T-helper 17 cell (primary cell): ENCODE measurements at places on chromosomes 4 and X.

DNA sequence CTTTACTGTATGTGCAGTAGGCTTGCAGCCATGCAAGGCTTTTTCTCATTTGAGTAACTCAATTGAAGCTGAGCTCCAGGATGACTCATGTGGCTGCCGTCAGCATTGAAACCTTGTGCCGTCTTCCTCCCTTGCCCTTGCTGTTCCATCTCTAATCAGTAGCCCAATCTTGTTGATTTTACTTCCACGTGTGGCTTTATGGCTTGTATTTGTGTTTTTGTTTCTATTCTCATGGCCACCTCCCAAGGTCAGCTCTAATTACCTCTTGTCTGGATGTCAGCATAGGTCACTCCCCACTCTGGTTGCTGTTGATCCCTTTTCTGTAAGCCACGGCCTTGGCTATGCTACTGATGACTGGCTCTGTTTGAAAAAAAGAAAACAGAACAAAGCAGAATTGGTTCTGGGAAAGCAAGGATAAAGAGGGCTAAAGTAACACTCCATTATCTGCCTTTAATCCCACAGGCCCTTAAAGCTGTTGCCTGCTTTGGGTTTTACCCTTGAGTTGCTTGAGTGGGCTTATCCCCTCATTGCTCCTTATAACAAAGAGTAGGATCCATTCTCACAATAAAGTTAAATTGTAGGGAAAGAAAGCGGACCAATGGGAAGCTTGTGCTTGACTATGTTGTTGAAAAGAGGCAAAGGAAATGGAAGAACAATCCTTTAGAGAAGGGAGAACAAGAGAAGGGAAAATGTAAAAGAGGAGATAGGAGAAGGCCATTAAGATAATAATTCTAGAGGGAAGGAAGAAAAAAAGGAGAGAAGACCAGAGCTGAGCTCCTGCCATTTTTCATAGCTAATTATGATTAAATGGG lies 173.9 kb upstream of the PGRMC2 start:
- no peak for DNase-seq

GRCh38 chr4:2927696-2928075 lies 35.5 kb downstream of the NOP14 start:
- DNase-seq, result no peak

- DNase-seq, result no peak
Observed at GRCh38 chr4:183291070-183291469, 29.0 kb downstream of the CLDN22 start.

DNA sequence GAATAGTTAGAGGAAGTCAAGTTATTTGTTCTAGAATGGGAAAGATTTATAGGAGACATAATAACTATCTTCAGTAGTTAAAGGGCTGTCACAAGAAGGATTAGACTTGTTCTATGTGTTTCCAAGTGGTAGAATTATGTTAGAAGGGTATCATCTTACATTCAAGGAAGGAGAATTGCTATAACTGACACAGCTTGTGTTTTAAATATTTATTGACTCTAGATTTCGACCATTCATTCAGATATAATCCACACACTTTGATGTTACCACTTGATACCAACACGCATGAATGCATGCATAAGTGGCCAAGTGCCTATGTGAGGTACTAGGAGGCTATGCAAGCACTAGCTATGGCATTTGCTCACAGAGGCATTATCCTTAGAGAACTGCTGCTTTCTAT lies 122.7 kb downstream of the CCNB3 start:
- no peak for DNase-seq

- DNase-seq, result no peak
Observed at GRCh38 chr4:152590179-152591031, 54.5 kb upstream of the FBXW7 start.

- DNase-seq, result no peak
Observed at GRCh38 chr4:150087006-150087405, 8.8 kb downstream of the DCLK2 start.

DNA sequence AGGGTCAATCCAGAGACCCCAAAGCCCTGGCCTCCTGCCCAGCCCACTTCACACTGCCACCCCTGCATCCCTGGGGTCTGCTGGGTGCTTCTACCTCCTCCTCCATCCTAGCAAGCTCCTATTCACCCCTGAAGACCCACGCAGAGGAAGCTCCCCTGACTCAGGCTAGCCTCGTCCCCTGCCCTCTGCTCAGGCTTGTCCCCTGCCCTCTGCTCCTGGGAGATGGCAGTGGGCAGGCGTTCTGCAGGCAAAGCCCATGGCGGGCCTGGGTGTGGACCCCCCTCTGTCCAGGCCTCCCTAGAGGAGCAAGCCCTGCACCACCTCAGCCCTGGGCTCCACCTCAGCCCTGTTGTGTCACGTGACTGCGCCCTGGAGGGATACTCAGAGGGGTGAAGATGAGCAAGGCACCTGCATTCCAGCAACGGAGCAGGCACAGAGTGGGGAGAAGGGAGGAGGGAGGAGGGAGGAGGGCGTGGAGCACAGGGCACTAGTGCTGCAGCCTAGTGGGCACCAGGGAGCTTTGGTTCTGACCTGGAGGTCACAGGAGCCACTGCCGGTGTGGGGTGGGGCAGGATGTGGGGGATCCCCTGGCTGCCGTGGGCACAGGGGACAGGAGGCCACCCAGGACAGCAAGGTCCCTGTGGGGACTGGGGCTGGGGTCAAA lies 27.6 kb upstream of the FGFR3 start:
- no peak for DNase-seq

DNA sequence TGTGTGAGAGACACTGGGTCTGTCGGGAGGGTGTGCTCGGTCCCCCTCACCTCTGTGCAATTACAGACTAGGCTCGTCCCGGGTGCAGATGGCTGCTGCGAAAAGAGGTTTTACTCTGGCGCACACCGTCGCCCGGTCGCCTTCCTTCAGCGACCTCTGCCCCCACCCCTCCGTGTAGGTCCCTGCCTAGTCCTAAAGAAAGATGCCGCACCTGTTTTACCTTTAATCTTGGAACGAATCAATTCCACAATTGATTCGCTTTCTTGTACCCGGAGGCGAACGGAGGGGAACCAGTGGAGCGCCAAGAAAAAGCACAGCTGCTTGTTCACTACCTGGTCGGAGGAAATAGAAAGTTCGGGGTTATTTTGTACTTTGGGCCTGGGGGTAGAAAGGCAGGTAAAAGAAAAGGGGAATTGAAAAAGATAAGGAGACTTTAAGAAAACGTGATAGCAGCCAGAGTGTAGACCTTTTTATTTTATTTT lies 1.2 kb downstream of the NPNT start:
- DNase-seq, result no peak

DNA sequence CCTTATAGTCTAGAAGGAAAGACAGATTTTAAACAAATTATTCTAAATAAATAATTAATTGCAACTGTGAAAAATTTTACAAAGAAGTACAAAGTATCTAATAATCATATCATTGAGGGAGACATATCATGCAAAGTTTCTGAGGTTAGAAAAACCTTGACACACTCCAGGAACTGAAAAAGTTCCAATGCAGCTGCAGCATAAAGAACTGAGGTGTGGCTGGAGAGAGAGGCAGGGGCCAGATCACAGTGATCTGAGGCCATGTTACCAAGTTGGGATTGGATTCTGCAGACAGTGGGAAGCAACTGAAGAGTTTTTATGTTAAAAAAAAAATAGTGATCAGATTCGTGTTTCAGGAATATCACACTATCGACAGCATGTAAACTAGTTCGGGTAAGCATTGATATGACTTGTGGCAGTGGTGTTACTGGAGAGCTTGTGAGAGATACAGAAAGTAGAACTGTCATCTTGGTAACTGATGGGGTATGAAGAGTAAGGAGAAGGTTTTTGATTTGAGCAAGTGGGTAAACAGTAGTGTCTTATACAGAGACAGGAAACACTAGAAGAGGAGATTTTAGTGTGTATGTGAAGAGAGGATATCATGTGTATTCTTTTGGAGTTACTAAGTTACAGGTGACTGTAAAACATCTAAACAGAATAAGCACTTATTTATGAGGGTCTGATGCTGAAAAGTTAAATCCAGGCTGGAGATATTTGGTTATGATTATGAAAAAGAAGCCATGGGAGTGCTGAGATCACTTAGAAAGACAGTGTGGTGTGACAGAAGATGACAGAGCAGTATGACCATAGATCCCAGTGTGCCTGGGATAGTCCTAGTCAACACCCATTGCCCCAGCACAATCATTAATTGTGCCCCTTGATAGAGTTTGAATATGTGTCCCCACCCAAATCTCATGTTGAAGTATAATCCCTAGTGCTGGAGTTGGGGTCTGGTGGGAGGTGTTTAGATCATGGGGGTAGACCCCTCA lies 15.6 kb upstream of the SPRY1 start:
- DNase-seq, result no peak

DNA sequence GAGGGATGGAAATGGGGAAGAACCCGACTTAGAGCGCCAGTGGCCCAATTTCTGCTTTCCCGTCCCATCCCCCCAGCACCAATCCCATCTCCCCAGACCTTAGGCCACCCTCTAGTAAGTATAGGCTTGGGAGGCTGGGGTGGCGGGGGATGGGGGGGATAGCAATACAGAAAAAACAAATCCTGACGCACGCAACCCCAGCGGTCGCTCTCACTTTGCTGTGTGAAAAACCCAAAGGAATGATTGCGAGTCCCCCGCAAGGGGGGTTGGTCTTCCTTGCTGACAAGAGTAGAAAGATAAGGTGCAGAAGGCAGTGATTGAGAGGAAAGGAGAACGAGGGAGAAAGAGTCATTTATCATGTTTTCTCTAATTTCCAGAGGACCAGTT lies 863 bp downstream of the CPE start:
- DNase-seq, result no peak

DNA sequence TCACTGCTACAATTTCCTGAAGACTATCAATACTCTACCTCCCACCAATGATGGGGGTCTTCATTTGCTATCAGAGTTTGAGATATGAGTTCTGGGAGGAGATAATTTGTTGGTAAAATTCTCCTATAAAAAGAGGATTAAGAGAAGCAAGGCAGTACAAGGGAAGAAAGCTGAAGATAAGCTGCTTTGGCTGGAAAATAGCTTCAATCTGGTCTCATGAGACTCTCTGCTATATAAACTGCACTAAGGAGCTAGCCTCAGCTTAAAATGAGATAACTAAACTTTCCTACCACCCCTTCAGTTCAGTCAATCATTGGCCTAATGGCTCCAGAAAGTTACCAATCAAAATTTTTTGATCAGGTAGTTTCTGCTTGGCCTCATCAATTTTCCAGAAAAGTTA lies 2105.0 kb downstream of the ARAP2 start:
- no peak for DNase-seq

GRCh38 chr4:81472281-81473182 lies 825 bp upstream of the RASGEF1B start:
- peak; percentile 37 for DNase-seq

- peak; percentile 5 for DNase-seq
Observed at GRCh38 chr4:140427106-140427918, at the start of gene CLGN. Gene CLGN (minus strand): TSS chr4:140427648. CDS start chr4:140413078, 14,570 bp downstream.

- DNase-seq, result no peak
Observed at GRCh38 chr4:172842779-172843178, 325.8 kb upstream of the GALNT7 start.

GRCh38 chr4:55074386-55074785 lies 51.0 kb downstream of the KDR start:
- no peak for DNase-seq

- DNase-seq, result no peak
Observed at GRCh38 chr4:72525938-72526337, 43.1 kb downstream of the ADAMTS3 start.
